ENCODE measurements at places on chromosomes 6 and 20.

DNA sequence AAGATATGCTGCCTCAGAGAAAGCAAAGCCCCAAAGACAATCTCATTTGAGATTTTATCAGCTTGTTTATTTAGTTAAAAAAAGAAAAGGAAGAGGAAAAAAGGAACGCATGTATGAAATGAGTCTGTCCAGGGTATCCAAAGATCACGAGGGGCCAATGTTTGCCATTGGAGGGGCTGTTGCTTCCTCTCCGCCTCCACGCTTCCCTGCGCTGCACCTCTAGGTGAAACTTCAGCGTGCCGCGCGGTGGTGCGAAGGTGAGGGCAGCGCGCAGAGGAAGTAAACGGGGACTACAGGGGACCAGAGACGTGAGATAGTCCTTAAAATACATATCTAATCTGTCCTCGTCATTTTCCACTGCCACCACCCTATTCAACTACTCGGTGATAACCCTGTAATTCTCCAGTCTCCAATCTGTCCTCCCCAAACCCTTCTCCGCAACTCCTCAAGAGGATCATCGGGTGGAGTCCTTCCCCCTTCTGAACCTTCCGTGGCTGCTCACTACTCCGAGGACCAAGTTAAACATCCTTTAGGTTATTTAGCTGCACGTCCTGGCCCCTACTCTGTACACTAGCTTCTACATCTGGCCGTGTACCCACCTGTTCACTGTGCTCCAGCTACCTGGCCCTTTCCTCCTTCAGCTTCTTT, 1.1 kb upstream of the DCBLD1 start:
- no peak for DNase-seq

- no peak for DNase-seq
These were observed 35.7 kb downstream of the CDH26 start for GRCh38 chr20:59993736-59994430.

- no peak for DNase-seq
These were observed 70.3 kb downstream of the ITCH start for GRCh38 chr20:34433391-34433790.

GRCh38 chr6:127456465-127456864, 2.7 kb downstream of the KIAA0408 start:
- no peak for DNase-seq

DNA sequence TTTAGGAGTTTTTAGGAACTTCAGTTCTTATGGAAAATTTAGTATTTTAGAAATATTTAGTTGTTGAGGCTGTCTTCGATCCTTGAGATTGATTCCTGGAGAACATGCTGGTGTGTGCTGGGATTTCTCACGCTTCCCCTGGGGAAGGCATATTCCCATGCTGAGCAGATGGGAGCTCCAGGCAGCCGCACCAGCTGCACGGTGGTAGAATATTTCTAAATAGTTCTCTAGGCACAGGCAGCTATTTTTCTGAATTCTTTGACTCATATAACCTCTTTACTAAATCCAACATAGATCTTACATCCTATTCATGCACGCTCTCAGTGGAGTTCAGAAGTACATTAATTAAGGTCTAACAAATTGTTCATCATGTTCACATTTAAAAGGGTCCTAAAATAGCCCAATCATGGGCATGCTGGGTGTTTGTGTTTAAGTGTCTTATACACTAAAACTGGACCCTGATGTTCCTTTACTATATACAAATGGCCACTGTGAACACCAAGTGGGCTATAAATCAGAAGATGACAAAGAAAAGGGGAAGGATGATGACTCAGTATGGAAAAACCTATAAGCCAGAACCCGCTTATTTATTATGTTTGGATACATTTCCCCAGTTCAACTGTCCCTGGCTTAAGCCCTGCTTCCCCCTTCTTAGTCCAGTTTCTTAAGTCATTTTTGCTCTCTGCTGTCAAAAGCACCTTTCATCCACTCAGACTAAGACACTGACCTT, 138.5 kb downstream of the UST start:
- no peak for DNase-seq

GRCh38 chr6:97732045-97732444, 449.0 kb upstream of the MMS22L start:
- no peak for DNase-seq

DNA sequence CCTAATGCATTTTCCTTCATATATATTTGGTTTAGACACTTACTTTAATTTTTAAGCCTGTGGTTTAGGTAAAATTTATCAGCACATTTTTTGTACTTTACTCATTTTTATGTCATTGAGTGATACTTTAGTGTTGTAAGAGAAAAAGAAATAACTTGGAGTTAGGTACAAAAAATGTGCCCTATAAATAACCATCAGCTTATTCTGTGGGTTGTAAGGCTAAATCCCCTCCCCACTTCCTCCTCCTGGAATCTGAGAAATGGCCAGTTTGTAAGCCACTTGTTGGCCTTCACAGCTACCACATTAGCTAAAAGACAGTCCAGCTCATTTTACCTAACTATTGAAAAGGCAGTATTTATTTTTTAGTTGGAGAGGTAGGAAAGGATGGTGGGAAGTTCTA, 576.3 kb downstream of the PKHD1 start:
- no peak for DNase-seq

- DNase-seq, result no peak
These were observed 39.6 kb upstream of the POU5F1 start for GRCh38 chr6:31210123-31210522.

- no peak for DNase-seq
These were observed 21.6 kb downstream of the MDGA1 start for GRCh38 chr6:37676071-37676470.

- peak; percentile 27 for DNase-seq
These were observed 897 bp downstream of the CHD6 start for GRCh38 chr20:41617059-41617901.

- no peak for DNase-seq
These were observed 18.6 kb downstream of the CCM2L start for GRCh38 chr20:32028647-32029372.

Measured in stimulated activated CD8-positive, alpha-beta memory T cell treated with anti-CD3 and anti-CD28 coated beads, Interleukin-4, amount 100 ng/mL, for 4 hours (primary cell).